Common myeloid progenitor, CD34-positive (primary cell): ENCODE measurements at places on chromosomes 6 and 20.

DNA sequence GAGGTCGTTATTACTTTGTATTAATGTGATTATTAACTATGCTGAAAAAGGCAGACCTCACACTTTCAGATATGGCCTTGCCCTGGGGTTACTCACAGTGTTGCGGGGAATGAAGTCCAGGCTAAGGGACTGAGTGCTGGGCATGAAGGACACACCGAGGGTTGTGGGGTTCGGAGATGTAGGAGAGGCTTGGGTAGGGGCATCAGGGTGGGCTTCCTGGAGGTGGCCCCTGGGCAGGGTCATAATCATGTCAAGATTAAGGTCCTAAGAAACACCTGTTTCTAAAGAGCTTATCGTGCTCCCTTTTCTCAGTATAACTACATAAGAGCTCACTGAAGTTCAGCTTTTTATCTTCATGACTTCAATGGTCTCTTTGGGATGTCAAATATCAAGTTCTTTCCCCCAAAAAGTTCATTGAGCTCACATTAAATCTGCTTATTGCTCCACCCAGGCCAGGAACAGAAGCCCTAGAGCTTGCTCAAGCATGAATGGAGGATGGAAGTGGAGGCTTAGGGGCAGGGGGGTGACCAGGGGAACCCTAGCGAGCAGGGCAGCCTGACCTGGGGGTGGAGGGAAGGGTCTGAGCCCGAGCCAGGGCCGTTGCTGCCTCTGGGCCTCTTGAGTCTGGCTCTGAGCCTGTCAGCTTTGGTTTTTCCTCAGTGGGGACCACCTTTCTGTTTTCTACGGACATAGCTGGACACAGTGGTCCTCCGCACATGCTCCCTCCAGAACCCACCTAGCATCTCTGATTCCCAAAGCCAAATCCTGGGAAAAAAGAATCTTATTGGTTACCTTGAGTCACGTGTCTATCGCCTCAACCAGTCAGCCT is 37.3 kb upstream of the TGM2 start:
- DNase-seq = no peak

DNA sequence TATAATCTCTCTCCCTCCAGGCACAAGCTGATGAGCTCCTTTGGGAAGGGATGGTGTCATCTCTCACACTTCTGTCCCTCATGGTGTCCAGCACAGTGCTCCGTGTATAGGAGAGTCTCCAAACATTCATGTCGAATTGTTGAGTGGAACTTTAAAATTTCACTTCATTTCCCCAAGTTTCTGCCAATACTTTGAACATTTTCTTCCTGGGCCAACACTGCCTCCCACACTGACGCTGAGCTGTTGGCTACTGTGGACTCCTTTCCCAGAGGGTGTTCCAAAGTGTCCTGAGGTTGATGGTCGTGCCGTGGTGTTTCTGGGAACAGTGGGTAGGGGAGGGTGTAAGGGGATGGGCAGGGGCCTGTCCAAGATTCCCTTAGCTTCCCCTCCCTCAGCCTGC is 122.7 kb downstream of the TIAM2 start:
- DNase-seq = no peak

DNA sequence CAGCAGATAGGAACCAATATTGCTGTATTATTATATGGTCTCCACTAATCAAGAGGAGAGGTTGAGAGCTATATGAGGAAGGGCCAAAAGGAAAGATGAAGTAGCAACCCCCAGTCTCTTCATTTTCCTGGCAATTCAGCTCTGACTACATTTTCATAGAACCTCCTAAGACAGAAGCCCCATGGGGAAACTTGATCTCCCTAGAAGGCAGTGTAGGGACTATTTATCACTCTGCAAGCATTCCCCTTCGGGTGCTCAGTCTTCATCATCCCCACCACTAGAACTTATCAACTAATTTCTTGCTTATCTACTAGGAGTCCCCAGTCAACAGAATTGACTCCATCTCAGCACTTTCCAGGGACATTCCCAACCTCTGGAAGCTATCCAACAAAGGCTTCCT is 25.5 kb upstream of the ITCH start:
- DNase-seq = no peak

DNA sequence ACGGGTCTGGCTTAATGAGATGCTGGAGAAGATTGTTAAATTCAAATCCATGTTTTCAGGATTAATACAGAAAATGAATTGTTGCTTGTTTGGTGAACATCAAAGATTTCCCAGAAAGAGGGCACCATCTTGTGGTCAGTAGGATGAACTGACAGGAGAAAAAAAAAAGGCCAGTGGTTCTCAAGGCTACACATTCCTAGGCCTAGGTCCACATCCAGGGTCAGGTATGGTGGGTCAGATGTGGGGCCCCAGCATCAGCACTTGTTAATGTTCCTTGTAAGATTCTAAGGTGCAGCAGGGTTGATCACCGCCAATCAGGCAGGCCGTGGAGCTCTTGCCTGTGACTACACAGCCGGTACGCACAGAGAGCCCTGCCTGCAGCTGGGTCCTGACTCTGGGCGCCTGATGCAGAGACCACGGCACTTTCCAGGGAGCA is 34.0 kb upstream of the FOXO3 start:
- DNase-seq = peak; percentile 42
